ENCODE measurements at places on chromosomes 1 and 21.
A peak's percentile ranks its signal among the peaks of the same experiment; 100 is the strongest.

DNA sequence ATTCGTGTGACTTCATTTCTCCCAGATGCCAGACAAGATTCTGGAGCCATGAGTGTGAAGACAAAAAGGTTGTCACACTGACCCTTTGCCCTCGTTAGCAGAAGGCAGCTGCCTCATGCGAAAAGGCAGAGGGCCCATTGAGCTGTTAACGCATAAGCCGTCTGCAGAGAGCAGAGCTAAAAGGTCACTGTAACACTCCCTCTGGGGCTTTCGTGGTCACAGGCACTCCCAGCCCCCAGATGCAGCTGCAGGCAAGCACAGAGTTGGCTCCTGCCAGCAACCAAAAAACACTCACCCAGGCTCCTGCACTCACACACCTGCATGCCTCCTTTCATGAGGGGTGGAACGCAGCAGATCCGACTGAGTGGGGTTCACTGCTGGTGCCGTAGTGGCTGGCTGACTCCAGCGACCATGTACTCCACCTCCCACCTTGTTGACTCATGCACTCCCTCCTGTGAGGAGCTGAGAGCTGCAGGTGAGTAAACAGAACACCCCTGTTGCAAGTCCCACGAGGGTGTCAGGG lies 287.5 kb downstream of the SMYD3 start:
- DNase-seq, result peak; percentile 72

DNA sequence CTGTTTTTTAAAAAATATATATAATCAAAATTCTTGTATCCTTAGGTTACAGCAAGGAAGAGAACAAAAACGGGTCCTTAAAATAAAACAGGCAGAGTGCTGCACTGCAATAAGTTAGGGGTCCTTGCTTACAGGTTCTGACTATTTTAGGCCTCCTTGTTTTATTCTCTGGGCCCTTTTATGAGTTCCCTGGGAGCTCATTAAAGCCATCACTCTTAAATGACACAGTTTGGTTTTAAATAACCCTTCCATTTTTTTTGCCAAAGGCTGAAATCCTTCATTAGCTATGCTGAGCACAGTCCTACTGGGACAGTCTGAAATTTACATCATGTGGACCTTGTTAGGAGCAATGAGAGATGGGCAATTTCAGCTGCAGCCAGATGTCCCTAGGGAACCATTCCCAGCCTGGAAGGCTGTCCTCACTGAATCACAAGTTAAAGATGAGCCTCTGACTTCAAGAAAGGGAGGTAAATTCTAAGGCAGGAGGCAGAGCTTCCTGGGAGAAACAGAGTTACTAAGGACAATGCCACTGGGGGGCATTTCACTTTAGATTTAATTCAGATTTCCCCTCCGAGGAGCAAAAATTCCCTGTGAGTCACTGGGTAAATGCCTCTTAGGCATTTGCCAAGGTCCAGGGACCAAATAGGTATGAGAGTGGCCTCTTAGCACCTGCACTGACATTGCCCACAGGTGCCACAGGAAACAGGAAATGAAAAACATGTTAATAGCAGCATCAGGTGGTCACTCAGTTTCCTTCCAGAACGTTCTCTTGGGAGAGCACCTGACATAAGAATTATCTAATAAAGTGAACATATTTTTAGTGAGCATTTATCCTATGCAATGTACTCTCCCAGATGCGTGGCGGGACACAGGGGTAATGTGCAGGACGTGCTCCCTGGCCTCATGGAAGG lies 3.8 kb upstream of the MUL1 start:
- no peak for DNase-seq

DNA sequence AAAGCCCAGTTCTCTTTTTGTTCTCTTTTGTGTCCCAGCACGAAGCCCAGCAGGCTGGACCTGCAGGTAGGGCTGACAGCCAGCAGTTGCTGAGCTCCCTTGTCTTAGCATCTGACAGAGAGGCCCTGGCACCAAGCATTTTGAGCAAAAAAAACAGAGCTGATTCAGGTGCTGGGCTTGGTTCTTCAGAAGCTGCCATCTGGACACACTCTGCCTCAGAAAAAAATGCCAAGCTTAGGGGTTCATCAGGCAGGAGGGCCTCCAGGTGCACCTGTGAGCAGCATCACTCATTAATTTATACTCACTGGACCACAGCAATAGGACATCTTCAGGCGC lies 167.1 kb upstream of the PLD5 start:
- peak; percentile 21 for DNase-seq

- no peak for DNase-seq
These were observed 28.2 kb downstream of the GRHL3 start for GRCh38 chr1:24347159-24347934.

DNA sequence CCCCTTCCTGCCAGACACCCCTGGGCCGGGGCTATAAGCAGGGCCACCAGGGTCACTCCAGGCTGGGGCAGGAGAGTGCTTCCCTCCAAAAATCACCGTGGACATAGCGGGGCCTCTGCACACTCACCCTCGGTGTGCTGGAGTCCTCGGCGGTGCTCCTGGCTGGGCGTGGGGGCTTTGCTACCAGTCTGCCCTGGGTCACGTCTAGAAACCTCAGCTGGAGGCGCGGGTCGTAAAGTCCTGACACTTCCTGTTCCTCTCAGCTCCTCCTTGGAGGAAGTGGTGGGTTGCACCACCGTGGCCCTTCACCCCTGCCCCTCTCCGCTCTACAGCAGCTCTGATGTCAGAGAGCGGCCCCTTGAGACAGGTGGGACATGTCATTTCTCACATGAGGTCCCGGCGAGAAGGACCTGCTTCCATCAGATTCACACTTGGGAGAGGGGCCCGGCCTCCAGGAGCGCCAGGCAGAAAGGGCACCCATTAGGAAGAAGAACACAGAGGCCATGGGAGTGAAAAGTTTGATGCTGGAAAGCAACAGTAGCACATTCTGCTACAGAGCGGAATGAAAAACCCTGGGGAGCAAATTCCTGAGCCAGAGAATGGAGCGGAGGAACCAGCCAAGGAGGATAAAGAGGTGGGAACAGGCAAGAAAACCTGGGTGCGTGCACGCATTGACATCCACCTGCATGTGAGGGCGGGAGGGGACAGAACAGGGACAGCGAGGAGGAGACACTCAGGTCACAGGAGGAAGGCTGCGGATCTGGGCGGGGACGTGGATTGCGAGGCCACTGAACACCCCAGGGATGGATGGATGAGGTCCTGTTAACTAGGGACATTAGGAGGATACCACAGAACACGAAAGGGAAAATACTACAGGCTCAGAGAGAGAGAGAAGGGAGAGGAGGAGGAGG lies at the start of gene ITGB2:
TSS of gene ITGB2 (minus strand) at position 206 of the 911 bp plus-strand sequence. CDS start 10,117 bp downstream, outside the sequence.
- DNase-seq, result no peak

DNA sequence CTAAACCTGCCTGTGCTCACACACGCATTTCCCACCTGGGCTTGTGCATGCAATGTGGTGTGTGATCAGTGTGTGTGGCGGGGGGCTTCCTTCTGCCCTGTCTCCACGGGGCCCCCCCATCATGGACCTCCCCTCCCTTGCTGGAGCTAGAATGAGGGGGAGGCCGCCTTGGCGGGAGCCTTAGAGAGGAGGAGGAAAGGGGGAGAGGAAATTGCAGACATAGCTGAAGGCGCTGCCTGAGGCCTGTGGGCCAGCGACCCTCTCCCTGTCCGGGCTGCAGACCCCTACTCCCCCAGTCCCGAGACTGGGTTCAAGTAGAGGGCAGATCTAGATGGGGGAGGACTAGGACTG lies 883 bp upstream of the EVA1B start:
- DNase-seq, result no peak

- DNase-seq, result no peak
These were observed 23.0 kb upstream of the SPSB1 start for GRCh38 chr1:9269721-9270120.

DNA sequence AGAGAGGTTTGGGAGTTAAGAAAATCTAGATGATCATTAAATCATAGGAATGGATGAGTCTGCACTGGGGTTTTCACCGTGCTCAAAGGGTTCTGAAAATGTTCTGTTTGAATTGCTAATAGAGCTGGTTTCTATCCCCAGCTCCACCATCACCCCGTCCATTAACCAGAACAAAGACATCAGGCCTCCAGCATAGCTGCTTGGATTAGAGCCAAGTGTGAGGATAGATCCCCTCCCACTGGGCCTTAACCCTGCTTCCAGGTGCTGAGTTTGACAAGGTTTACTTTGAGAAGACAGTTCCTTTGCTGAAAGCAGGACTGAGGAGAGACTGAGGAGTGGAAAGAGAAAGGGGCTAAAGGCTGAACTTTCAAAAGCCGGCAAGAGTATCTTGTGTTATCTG lies 48.3 kb downstream of the MPZL1 start:
- peak; percentile 20 for DNase-seq

All from neural progenitor cell (in vitro differentiated cells).